ENCODE measurements at places on chromosomes 5 and 9. TPM values are rescaled to one million over a fixed set of nuclear protein-coding genes. Genes with fewer than 3 reads are reported as not detected.

DNA sequence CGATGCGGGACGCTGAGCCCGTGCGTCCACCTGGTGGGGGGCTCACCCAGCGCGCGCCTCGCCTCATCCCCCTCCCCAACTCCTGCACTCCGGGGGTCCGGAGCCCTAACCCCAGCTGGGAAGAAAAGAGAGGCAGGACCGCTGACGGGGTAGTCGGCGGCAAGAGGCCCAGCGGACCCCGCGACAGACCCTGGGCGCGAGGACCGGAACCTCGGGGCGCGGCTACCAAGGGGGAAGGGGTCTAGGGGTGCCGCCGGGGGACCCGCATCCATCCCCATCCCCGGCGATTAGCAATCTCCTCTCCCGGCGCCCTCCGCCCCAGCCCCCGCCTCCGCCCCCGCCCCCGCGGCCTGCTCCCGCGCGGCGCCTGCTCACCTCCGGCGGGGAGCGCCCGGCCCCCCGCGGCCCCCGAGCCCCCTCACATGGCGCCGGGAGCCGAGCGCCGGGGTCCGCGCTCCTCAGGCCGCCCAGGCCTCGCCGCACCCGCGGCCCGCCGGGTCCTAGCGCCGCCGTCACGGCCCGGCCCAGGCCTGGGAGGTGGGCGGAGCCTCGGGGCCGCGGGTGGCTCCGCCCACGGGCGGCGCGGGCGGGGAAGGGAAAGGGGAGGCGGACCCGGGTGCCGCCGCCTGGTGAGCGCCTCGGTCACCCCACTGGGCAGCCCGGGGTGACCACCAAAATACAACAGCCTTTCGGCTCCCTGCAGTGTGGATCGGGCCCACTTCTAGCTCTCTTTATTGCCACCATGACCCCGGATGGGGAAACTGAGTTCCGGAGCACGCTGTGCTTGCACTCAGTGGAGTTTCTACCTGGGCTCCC is at the start of gene ST6GALNAC6:
Gene ST6GALNAC6, minus strand, starts transcription at position 476 of the 816 bp plus-strand sequence. CDS start 1,622 bp downstream, outside the sequence.
- peak; percentile 85 for DNase-seq

DNA sequence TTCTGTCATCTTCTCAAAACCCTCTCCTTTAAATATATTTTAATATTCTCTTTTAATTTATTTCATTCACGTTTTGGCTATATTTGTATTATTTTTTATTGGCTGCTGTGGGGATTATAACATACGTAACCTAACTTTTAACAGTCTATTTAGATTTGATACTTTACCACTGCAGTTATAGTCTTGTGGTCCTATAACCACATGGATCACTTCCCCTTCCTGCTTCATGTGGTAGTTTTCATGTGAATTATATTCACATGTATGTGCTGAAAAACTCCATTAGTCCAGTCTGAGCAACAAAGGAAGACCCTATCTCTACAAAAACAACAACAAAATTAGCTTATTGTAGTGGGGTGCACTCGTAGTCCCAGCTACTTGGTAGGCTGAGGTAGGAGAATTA is 34.3 kb downstream of the CENPP start:
- no peak for DNase-seq

PALM2AKAP2 gene
- 29.1 TPM for polyA plus RNA-seq

GRCh38 chr9:95110921-95111525 is 206.5 kb downstream of the FANCC start:
- no peak for DNase-seq

- no peak for DNase-seq
Measured at GRCh38 chr5:139051392-139051791, 146.8 kb downstream of the SIL1 start.

- no peak for DNase-seq
Measured at GRCh38 chr5:66324357-66324756, 180.3 kb downstream of the SREK1 start.

- no peak for DNase-seq
Measured at GRCh38 chr9:5553211-5553610, 42.9 kb downstream of the PDCD1LG2 start.

PURA gene
- polyA plus RNA-seq, result 8.3 TPM

GRCh38 chr9:86767373-86767772 is 179.9 kb downstream of the GAS1 start:
- no peak for DNase-seq

CNTNAP3 gene
- 2.7 TPM for polyA plus RNA-seq

- no peak for DNase-seq
Measured at GRCh38 chr5:12669326-12669725, 765.1 kb upstream of the CTNND2 start.

GRCh38 chr5:168464214-168464613 is 22.1 kb upstream of the RARS1 start:
- DNase-seq, result no peak

LHX3 gene
- not detected for polyA plus RNA-seq

DNA sequence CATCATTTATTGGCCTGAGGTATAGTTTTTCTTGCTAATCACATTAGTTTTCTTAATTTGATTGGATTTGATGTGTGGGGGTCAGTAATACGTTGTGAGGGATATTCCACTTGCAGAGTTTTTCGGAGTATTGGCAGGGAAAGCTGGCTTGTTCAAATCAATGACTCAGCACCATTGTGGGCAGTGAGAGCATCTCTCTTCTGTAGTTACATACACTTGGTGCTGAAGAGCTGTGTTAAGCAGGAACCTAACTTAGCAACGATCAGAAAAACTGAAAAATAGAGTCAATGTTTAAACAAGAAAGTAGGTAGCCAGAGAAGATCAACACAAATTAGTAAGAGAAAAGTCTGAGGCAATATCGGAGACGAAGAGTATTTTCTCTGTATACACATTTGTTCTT is 344.6 kb upstream of the EDIL3 start:
- DNase-seq, result no peak

DNA sequence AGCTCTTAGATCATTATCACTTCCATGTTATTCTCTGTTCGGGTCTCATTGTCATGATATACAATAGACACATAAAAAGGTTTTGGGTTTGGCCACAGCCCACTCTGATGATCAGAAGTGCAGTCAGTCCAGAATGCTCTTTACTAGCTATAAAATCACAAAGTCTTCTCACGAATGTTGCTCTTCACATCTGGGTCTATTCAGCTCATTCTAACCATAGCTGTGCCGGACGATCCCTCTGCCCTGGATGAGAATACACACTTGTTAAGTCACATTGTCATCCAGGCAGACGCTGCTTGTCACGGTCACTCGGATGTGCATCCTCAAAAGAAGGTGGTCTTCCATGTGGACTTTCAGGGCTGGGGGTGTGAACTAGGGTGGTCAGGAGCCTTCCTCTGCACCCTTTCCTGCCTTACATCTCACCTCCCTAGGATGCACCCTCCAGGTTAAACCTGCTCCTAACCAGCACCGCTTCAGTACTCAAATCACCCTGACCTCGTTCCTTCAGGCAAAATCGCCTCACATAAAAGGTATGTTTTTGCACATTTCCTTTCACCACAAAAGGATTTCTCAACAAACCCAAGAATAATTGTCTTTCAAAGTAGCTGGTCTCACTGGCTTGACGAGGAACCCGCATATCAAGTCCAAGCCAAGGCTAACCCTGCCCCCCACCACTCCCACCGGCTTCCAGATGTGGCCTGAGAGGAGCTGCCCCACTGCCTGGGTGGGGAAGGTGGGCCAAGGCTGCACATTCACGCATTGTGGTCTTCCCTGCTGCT is 21.9 kb downstream of the ANKH start:
- DNase-seq, result no peak

GRCh38 chr9:13386935-13387733 is 107.6 kb upstream of the MPDZ start:
- no peak for DNase-seq

GRCh38 chr9:123072407-123072995 is 39.0 kb downstream of the GPR21 start:
- DNase-seq, result no peak

DNA sequence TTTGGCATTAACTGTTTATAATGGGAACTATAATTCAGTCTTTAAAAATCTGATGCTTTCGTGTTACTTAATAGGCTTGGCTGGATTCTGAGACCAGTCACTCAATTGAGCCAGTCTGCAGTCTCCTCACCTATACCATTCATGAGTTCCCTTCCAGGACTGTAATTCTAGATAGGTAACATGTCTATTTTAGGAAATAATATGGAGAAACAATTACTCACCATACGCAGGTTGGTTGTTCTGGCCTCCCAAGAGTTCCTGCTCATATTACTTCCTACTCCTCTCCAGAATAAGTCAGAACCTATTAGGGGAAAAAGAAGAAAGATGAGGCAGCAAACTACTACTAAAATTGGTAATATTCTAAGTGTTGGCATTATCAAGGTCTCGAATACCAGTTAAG is 4.5 kb upstream of the IARS1 start:
- DNase-seq, result no peak

- no peak for DNase-seq
Measured at GRCh38 chr5:775961-776861, 8.3 kb downstream of the ZDHHC11B start.

GRCh38 chr5:42581845-42582244 is 158.6 kb downstream of the GHR start:
- peak; percentile 54 for DNase-seq

DNA sequence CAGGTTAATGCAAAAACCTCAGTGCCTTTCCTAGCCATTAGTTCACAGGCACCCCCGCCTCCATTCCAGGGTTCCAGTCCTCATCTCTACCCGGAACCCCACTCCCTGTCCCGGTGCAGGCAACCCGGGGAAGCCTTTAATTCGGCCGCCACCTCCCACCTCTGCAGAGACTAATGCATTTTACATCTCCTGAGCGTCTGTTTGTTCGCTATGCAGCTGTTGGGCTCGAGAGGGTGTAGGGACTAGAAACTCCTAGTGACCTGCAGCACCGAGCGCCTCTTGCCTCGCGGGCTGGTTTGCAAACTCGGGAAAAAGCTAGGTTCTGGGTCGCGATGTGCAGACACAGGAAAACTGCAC is 3.6 kb downstream of the GDNF start:
- no peak for DNase-seq

SV2C gene
- 0.38 TPM for polyA plus RNA-seq

DNA sequence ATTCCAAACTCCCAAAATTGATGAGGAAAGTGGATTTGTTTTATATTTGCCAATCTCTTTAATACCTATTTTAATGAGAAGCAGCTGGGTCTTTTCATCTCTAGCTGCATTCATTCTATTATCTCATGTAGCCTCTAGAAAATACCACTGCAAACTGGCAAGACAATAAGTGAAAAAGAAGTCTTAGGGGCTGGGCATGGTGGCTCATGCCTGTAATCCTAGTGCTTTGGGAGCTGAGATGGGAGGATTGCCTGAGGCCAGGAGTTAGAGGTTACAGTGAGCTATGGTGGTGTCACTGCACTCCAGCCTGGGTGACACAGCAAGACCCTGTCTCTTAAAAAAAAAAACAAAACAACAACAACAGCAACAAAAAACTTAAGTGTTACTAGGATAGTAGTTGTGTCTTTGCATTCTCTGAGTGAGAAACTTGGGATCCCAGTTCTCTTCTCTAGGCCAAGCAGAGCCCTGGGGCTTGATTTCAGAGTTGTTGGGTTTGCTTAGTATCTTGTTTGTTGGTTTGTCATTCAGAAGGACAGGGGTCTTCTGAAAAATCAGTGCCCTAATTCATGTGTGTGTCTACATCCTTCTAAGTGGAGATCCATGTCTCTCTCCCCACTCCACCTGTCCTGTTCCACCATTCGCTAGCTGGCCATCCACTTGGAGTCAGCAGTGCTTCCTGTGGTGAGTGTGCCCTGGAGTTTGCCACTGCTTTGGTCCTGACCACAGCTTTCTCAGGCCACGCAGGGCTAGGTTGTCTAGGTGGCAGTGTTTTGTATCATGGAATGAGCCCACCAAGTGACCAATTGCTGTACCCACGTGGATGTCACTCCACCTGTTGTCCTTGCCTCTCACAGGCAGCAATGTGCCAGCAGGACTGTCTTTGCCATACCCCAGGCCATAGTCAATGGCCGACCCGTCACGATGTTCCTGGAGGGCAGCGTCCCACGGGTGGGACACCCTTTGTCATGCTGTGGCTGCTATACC is 19.5 kb downstream of the MARCHF6 start:
- no peak for DNase-seq

DNA sequence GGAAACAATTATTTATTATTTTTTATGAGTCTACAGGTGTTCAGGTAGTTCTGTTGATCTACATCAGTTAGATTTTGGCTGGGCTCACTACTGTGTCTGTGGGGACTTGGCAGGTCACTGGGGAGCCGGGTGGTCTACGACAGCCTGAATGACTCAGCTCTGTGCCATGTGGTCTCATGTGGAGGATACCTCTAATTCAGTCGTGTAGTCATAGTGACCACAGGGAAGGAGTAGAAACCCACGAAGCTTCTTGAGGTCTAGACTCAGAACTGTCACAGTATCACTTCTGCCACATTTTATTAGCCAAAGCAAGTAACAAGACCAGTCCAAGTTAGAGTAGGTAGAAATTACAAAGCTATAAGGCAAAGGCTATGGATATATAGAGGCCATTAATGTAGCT is 64.7 kb upstream of the GRAMD2B start:
- no peak for DNase-seq

- no peak for DNase-seq
Measured at GRCh38 chr5:64834611-64835010, 65.9 kb downstream of the CWC27 start.
